Muscle of back (tissue), 13 donors: ENCODE measurements at places on chromosomes 3 and 15. TPM values are rescaled to one million over a fixed set of nuclear protein-coding genes. Genes with fewer than 3 reads are reported as not detected.
A peak's percentile ranks its signal among the peaks of the same experiment; 100 is the strongest.

- DNase-seq, result no peak
These were observed 93.9 kb upstream of the RPL32 start for GRCh38 chr3:12935023-12935860.

DNA sequence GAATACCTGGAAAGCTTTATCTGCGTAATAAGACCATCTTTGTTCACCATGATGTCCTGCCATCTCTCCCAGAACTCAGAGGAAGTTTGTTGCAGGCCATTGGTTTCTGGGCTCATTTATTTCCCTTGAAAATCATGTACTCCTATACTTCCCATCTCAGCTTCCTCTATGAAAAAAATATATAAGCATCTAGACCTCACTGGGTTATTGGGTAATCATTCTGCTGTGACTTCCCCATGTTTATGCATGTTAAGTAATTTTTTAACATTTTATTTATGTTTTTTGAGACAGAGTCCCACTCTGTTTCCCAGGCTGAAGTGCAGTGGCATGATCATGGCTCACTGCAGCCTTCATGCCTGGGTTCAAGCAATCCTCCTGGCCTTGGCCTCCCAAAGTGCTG lies 184.5 kb downstream of the ZPLD1 start:
- no peak for DNase-seq

- no peak for DNase-seq
These were observed 42.2 kb downstream of the DMXL2 start for GRCh38 chr15:51580385-51580784.

DNA sequence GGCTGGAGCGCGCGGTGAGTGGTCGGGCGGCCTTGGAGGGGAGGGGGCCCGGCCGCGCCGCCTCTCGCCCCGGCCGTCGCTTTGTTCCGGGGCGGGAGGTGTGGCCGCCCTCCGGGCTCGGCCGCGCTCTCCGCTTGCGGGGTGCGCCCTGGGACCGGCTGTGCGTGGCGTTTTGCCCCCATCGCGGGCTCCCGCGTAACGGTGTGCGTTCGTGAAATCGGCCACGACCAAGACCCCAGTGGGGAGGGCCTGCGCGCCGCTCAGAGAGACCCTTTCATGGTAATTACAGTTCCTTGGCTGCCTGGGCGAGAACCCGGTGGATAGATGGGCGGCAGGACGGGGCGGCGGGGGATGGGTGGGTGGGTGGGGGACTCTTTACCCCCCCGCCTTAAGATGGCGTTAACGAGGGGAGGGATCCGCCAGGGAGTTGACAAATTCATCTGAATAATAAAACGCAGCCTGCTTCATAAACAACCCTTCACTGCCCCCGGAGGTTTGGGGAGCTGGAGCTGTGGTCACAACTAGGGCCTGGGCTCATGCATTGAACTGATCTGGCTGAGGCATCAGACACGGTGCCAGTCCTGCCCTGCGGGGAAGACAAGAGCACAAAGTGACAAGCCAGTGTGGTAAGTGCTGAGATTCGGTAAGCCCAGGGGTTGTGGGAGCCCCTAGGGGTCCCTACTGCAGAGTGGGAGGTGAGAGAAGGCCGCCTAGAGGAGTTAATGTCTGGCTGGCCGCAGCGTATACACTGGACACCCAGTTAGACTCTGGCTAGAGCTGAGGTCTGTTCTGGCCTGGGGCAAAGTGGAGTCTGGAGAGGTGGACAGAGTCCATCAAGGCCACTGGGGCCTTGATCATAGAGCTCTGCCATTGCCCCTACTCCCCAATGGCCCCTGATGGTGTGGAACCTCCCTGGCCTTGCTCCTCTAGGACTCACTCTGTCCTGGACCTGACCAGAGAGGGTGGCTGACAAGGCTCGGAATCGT lies 668 bp downstream of the MRAS start:
- no peak for DNase-seq

LDHAL6B gene
- 0.08 TPM for polyA plus RNA-seq

DNA sequence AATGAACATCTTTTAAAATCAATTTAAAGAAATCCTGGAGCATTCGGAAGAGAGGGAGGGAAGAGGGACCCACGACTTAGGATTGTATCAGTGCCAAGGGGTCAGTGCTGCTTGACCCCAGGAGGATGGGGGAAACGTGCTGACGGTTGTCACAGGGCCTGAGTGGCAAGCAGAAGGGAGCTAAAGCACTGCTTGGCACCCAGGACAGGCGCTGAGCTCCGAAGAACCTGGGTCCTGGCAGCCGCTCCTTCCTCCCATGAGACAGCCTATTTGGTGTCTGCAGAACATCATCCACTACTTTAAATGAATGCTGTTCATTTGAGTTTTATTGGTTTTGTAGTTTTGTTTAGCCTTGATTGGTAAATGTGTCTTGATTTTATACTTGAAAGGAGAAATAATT lies 54.5 kb downstream of the RGMA start:
- DNase-seq, result no peak

- DNase-seq, result no peak
These were observed 15.1 kb upstream of the BAHD1 start for GRCh38 chr15:40425681-40426080.

RHOA gene
- polyA plus RNA-seq, result 408 TPM

SKOR1 gene
- polyA plus RNA-seq, result 0.37 TPM

GRCh38 chr3:69250014-69250413 lies 127.6 kb upstream of the LMOD3 start:
- peak; percentile 51 for DNase-seq

HAPLN3 gene
- 8.1 TPM for polyA plus RNA-seq

GRCh38 chr15:92901995-92902394 lies 1.9 kb downstream of the CHD2 start:
- DNase-seq, result no peak

- DNase-seq, result peak; percentile 43
These were observed 81.4 kb downstream of the DNAJB8 start for GRCh38 chr3:128385080-128385832.

GRCh38 chr3:177921153-177921552 lies 615.1 kb upstream of the KCNMB2 start:
- no peak for DNase-seq

GRCh38 chr15:67070892-67071664 lies 5.7 kb downstream of the SMAD3 start:
- no peak for DNase-seq

DNA sequence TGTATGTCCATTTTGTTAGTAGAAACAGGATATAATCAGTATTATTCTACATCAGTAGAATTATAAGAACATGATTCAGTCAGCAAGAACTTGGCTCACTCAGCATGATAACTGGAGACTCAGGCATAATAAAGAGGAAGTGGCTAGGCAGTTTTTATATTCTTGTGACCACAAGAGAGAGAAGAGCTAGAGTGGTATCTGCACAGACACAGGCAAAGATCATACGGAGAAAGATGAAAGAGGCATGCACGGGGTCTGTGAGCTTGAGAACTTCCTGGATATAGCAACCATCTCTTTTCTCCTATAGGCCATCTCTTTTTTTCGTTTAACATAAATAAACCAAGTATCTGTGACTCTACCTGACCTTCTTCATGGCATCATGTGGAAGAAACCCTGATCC lies 46.8 kb downstream of the MYO5A start:
- peak; percentile 11 for DNase-seq

GRCh38 chr3:45204136-45204535 lies 22.0 kb downstream of the TMEM158 start:
- no peak for DNase-seq
